HL-60 (cell line): ENCODE measurements at places on chromosomes 1 and 21.

DNA sequence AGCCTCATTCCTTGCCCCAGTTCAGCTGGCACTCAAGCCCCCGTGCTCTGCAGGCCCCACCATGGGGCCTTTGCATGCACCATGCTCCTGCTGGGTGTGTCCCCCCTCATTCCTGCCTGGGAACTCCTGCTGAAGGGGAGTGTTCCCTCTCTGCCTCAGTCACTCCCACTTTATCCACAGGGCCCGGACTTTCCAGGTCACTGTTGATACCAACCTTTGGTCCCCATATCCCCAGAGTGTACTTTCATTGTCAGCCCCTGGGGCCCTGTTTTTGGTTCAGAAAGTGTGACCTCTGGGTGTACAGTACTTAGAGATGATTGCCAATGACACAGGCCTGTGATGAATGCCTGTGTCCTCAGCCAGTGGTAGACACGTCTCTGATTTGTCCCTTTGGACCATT is 2.9 kb downstream of the TTC22 start:
- DNase-seq: no peak

GRCh38 chr1:90716552-90717355 is at the start of gene BARHL2:
BARHL2 (minus strand) TSS chr1:90717302; CDS start chr1:90717195, 107 bp downstream.
- no peak for DNase-seq

DNA sequence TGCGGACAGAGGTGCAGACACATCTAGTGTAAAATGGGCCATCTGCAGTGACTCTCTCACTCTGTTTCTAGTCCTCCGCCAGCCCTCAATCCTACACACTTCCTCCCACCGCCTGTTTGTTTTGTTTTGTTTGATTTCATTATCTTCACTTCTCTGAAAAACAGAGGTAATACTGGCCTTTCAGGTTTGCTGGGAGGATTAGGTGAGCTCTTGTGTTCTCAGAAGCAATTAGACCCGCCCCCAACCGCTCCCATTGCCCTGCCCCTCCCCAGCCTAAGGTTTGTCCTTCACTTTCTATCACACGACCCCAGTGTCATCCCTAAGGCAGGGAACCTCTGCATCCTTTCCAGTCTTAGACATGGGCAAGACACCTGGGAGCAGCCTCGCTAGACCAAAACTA is 43.2 kb upstream of the TACSTD2 start:
- DNase-seq: no peak

- no peak for DNase-seq
Measured at GRCh38 chr1:22132517-22133235, 10.2 kb downstream of the WNT4 start.

- DNase-seq: no peak
Measured at GRCh38 chr1:10924030-10924429, 88.4 kb upstream of the TARDBP start.
